ENCODE measurements at places on chromosomes 3 and 15.

GRCh38 chr3:114597871-114598270, 304.0 kb downstream of the TIGIT start:
- DNase-seq = no peak

DNA sequence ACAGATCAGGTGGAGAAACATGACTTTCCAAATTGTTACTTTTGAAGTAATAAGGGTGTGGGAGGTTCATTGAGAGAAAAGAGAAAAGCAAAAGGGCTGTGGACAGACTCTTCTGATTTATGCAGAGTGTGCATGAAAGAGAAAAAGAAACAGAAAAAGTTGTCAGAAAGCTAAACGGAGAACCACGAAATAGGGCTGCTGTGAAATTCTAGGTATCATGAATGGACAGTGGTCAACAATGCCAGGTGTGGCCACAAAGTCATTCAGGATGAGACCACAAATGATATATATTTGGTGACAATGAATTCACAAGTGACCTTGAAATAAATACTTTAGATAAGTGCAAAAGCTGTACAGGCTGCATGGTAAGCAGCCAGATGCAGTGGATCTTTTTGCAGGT, 170.1 kb downstream of the IL5RA start:
- DNase-seq = no peak

GRCh38 chr3:89699771-89700170, 592.4 kb downstream of the EPHA3 start:
- DNase-seq = no peak

GRCh38 chr3:113200351-113200750, 11.0 kb upstream of the BOC start:
- DNase-seq = no peak

DNA sequence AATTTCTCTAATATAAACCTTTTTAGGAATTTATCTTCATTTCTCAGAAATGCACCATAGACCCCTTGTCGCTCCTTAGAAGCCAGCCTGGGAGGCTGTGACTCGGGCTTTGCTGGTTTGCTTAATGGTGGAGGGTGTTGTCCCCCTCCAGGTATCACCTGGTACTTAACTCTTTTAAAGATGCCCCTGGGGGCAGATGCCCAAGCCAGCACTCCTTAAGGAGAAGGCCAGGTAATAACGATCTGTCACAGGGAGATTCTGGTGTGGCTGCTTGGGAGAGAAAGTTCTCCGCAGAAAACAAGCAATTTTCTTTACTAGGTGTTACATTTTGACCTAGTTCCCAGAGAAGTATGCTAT, 22.3 kb downstream of the EHD4 start:
- no peak for DNase-seq

DNA sequence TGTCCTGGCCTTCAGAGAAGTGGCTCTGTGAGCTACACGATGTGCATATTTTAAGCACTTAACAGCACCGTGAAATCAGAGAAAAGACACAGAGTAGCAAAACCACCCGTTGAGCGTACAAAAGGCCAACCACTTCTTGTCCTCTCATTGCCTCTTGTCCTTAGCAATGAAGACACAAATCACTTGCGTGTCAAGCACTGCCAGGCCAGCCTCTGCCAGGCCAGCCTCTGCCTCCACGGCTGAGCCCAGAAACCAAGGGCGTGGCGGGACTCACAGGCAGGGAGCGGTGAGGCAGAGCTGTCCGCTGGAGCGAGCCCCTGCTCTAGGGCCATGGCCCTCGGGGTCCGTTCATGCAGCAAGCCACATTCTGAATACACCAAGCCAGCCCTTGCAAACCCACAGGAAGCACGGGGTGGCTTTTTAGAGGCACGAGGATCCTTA, 4.0 kb downstream of the MUC4 start:
- no peak for DNase-seq

- no peak for DNase-seq
Measured at GRCh38 chr3:107404727-107405469, 27.7 kb downstream of the CCDC54 start.

- no peak for DNase-seq
Measured at GRCh38 chr3:108414007-108414406, 96.4 kb downstream of the MYH15 start.

DNA sequence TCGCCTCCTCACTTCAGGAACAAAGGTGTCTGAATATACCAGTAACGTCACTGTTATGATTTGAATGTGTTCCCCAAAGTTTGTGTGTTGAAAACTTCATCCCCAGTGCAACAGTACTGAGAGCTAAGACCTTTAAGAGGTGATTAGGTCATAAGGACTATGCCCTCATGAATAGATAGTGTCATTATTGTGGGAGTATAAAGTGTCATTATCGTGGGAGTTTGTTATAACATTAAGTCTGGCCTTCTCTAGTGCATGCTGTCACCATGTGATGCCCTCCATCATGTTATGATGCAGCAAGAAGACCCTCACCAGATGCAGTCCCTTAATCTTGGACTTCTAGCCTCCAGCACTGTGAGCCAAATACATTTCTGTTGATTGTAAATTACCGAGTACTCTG, 53.7 kb upstream of the TLE3 start:
- DNase-seq = no peak

Data from frontal cortex (tissue), 4 donors.